Activated CD4-positive, alpha-beta T cell treated with anti-CD3 and anti-CD28 coated beads, Interleukin-2, amount 50 U/mL, for 24 hours (primary cell): ENCODE measurements at places on chromosomes 3 and 15.

- DNase-seq: no peak
These were observed 16.7 kb upstream of the PIGZ start for GRCh38 chr3:196985298-196985697.

DNA sequence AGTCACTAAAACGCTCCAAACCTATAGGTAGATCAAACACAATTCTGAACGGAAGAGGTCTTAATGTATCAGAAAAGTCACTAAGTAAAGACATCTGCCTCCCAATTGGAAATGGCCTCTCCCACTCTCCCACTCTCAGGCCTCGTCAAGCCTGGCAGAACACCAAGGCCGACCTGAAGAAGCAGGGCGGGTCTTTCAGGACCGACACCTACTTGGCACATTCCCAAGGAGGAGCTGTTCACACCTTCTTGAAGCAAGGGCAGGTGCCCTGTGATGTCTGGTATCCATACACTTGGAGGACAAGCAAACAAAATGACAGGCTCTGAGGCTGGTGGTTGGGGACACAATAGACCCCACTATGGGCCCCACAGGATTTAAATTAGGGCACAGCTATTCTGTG is 30.0 kb downstream of the XXYLT1 start:
- DNase-seq: no peak

- no peak for DNase-seq
These were observed 98.5 kb upstream of the SLC25A36 start for GRCh38 chr3:140842984-140843649.

- DNase-seq: no peak
These were observed 132.3 kb downstream of the SNRPN start for GRCh38 chr15:25087137-25087536.

DNA sequence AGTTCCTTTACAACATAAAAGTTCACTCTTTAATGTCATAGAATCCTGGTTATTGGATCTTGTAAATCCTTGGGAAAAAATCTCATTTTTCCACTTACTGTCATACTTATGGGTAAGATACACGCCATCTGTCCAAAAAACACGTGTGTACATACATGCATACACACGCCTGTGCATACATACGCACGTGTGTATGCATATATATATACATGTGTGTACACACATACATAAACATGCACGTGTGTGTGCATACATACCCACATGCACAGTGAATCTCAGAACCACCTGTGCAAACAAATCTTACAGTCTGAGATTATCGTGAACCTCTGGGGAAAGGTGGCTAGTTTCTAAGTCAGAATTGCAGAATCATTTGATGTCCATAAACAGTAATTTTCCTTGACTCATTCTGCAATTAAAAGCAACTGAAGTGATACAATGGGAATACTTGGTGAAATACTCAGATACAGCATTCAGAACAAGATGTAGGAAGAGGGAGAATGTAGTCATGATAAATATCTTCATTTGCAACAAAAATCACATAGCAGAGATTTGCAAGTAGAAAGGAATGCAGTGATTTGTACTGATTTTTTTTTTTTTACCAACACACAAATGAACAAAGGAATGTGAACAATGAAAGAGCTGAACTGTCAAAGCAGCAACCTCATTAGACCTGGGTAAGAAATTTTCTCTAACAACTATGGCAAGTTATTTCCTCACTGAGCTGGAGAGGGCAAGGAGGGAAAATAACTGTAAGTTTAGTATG is 160.6 kb upstream of the POU1F1 start:
- DNase-seq: no peak

DNA sequence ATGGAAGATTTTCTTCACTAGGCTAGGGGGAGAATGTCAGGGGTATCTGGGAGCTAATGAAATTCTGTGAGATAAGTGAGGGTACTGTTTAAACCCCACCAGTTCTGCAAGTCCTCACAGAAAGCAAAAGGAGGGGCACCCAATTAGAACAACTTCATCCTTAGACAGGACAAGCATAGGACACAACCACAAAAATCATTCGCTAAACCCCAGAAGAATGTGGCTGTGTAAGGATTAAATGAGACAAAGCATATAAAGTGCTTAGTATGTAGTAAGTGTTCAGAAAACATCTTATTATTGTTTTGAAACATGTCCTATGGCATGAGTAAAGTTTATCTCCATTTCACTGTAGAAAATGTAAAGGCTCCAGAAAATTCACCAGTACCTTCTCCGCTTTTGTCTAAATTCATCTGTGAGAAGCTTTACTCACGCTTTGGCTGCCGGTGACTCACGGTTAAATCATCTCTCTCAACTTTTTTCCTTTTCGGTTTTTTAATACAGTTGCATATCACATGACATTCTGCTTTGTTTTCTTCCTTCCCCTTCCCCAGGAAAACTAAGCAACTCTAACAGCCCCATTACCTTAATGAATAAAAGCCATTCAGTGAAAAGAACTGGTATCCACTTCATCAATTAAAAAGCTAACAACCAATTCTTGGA is 1.7 kb downstream of the CLRN1 start:
- DNase-seq: no peak

GRCh38 chr3:10283638-10284037 is 9.1 kb downstream of the GHRL start:
- no peak for DNase-seq

DNA sequence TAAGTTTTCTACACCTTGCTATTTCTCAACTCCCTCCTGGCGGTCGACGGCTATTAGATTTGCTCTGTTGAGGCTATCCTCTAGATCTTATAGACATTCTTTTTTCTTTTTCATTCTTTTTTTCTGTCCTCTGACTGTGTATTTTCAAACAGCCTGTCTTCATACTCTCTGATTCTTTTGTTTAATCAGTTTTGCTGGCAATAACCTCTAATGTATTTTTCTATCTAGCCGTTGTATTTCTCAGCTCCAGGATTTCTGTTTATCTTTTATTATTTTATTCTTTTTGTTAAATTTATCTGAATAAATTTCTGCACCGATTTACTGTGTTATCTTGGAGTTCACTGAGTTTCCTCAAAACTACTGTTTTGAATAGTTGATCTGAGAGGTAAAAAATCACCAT is 31.5 kb downstream of the NLGN1 start:
- DNase-seq: no peak

DNA sequence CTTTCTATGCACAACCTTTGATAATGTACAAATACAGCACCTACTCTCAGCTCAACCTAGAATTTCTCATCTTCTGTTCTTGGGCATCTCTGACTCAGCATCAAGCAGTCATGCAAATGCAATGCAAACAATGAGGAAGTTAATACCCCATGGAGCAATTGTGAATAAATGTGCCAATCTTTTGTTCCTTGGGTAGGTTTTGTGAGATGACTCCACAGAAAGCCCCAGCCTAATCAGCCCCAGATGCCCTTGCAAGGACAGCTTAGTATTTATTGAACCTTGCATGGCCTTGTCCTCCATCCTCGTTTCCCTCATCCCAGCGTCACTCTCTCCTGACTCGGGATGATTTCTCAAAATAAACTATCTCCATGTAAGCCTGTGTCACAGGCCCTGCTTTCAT is 494.7 kb upstream of the NECTIN3 start:
- DNase-seq: no peak

DNA sequence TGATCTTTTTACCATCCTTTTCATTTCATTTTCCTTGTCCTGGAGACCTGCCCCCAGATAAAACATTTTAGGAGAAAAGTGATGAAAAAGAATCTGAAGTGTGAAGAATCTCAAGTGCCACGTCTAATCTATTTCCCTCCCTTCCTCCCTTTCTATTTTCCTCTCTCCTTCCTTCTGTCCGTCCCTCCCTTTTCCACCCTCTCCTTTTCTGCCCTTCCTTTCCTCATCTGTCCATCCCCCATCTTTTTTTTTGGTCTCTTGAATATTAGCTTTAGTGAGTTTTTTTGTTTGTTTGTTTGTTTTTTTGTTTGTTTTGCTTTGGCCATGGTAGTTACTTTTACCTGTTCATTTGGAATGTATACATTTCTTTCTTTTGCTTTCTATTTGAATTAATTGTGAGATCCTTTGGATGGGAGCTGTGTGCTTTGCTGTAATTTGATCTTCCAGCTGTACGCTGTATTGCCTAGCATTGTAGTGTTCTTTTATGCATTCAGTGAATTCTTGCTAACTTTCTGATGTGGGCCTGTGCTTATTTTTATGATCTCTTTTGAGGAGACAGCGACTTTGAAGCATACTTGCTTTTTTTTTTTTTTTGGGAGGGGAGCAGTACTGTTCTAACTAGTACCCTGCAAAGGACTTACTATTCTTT is 19.2 kb downstream of the CDIN1 start:
- DNase-seq: no peak

DNA sequence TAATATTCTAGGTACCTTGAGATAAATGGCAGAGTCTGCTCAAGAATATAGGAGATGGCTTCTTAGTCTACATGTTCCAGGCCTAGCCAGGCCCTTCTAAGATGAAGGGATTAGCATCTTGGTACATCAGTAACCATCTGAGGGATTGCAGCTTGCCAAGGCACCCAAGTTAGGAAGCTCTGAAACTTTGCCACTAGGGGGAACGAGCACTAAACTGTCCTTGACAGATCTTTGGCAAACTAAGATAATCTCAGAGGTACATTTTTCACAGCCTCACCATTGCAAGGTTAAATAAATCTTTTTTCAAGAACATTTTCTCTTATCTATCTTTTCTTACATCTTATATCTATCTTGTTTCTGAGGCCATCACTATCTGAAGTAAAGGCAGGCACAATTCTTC is 351.2 kb downstream of the RAP2B start:
- DNase-seq: no peak

- no peak for DNase-seq
These were observed 637 bp upstream of the CCNDBP1 start for GRCh38 chr15:43184407-43185124.

- no peak for DNase-seq
These were observed 287.3 kb upstream of the CTDSPL start for GRCh38 chr3:37574177-37574943.

GRCh38 chr3:18531662-18532061 is 106.5 kb upstream of the SATB1 start:
- no peak for DNase-seq

DNA sequence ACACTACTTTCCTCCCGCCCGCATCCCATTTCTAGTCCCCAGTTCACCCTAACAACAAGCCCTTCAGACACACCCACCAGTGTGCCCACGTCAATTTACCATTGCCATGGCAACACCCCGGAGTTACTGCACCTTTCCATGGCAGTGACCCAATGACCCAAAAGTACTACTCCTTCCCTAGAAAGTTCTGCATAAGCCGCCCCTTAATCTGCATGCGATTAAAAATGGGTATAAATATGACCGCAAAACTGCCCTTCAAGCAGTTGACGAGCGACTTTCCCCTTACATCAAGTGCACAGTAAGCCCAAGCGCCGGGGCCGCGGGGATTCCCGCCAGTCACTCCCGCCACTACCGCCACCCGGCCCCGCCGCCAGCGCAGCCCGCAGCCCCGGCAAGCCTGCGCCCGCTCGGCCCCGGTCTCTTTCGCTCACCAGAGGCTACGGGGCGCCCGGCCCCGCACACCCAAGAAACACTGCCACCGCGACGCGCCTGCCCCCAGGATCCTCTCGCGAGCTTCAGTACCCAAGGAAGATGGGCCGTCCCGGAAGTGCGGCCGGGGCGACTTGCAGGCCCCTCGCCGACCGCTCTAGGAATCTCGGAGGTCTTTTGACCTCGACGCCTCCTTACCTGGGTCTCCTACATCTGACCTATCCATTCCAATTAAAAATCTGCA is 27.2 kb upstream of the ZNF502 start:
- DNase-seq: no peak

- no peak for DNase-seq
These were observed 52.4 kb upstream of the NR2E3 start for GRCh38 chr15:71757741-71758530.

GRCh38 chr3:196931828-196932587 is 10.3 kb downstream of the NCBP2 start:
- DNase-seq: no peak

GRCh38 chr15:31316135-31316795 is 10.4 kb upstream of the KLF13 start:
- no peak for DNase-seq

- DNase-seq: no peak
These were observed 148.3 kb downstream of the LRRC28 start for GRCh38 chr15:99399618-99400017.

DNA sequence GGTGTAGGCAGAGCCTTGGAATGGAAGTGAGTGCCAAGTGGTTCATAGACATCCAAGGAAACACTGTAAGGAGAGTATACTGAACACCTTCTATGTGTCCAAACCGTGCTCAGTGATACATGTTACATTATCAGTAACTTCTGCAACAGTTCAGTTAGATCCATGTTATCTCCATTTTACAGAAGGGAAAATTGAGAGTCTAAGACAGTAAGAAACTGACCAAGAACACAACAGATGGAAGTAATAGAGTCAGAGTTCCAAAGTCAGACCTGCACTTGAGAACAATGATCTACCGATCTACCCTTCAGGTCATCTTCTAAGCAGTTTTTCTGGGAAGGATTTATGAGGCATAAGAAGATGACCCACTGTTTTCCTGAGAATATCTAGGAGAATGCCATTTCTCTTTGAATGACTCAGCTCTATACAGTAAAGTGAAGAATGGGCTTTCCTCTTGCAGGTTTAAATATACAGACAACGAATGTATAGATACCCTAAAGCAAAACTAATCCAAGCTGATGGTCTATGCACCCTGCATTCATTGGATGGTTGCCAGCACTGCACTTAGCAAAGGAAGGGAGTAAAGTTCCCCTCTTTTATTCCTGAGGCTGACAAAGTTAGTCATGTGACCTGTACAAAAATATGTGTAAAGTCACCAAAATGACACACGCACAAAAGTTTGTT is 604.1 kb upstream of the MDFIC2 start:
- no peak for DNase-seq

- no peak for DNase-seq
These were observed 89.1 kb downstream of the ABHD5 start for GRCh38 chr3:43779850-43780249.

- no peak for DNase-seq
These were observed 50.3 kb upstream of the TCF12 start for GRCh38 chr15:56868170-56868569.

- no peak for DNase-seq
These were observed 1024.4 kb upstream of the CADM2 start for GRCh38 chr3:83934192-83935021.

DNA sequence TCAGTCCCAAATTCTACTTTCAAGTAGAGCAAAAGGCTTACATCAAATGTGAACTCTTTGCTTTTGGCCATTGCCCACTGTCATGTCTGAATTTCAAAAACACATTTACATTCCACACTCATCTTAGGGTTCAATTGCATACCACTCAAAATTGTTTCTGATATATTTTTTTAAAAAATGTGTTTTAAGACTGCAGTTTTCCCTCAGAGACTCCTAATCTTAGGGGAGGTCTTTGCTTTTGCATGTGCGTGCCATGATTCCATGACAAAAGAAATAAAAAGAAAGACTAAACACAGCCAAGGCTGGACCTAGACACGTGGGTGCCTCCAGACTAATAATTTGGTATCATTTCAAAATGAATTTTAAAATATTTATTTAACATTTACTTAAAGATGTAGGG is 396.8 kb upstream of the RASGRP1 start:
- DNase-seq: no peak

DNA sequence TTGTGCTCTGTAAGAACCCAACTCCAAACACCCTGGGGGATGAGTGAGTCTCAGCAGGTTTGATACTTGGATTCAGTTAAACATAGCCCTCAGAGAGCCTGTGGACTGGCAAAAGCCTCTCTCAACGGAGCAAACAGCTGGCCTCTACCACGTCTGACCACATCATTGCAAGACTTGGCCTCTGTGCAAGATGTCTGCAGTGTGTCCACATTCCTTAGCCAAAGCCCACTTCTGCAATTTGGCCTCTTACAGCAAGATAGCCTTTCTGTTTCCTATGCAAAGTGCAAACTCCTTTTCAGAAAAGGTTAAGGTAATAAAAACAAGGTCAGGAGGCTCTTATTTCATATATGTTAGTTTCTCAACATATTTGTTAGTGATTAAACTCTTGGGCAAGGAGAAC is 27.9 kb downstream of the FBN1 start:
- no peak for DNase-seq
